NCI-H2081 (cell line): ENCODE measurements at places on chromosomes 4 and X.
A peak's percentile ranks its signal among the peaks of the same experiment; 100 is the strongest.

- DNase-seq: no peak
Measured at GRCh38 chr4:107900508-107900907, 30.8 kb upstream of the CYP2U1 start.

GRCh38 chrX:12901486-12901885, 4.9 kb upstream of the TLR8 start:
- peak; percentile 51 for DNase-seq

DNA sequence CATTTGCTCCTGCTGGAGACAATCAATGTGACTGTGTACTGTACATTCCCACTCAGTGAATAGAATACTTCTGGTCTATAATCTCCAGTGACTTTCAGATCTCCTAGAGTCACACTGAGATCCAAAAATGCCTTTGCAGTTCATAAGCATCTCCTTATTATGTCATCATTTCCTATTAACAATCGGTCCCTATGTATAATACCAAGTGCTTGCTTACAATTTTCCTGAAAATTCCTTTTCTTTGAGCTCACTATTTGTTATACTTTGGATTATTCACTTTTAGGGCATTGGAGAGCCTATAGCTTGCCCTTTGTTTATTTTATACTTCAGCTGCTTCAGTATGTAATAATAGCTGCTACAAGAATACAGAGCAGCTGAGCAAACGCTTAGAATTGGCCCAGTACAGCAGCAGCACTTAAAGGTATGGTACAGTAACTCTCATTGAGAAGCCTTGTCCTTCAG, 313.0 kb downstream of the DCTD start:
- DNase-seq: peak; percentile 72

DNA sequence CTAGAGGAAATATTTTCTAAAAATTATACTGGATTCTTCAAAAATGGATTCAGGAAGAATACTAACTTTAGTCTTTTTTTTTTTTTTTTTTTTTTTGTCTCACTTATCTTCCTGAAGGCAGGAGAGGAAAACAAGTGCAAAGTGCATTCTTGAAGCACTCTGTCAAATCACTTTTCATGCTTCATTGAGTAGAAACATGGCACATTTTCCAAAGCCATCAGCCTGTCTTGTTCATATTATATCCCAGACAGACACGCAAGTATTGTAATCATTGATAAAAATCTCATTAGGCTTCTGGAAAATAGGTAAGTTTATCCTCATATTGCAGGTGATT, 1.2 kb downstream of the BBS12 start:
- DNase-seq: no peak

GRCh38 chr4:118955515-118955914, 66.9 kb downstream of the SYNPO2 start:
- DNase-seq: no peak
